ENCODE measurements at places on chromosomes 16 and 17.

DNA sequence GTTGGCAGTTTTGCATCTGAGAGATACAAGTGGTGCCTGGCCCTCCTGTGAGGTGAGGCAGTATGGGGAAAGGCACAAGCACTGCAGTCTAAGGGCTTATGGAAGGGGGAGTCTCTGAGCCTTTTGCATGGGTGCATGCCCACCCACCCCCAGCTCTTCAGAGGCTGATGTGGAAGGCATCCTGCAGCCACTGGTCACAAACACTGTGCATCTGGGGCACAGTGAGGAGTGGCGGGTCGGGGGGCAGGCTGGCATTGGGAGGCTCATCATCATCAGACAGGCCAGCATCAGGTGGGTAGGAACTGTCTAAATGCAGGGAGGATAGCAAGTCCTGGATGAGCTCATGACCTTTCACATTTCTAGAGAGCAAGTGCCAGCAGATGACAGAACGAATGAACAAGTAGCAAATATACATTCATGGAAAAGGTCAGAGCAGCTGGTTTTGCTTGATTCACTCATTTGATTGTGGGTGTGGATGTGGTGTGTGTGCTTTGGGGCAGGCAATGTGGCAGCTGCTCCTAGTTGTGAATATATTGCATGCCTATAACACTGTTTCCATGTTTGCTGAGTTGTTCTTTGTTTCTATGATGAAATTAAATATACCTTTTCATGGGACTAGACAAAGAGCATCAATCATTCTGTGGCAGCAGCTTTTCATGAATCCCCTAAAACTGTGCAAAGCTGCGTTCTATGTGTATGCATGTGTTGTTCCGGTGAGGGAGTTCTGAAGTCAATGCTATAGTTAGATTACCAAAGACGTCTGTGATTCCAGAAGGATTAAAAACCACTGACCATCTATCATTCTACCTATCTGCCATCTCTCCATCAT lies 29.2 kb downstream of the TRIM25 start:
- no peak for DNase-seq

- DNase-seq = no peak
These were observed 113.2 kb downstream of the SPECC1 start for GRCh38 chr17:20122254-20122879.

- DNase-seq = no peak
These were observed at the start of gene SEPTIN1 for GRCh38 chr16:30382111-30382881. TSS of gene SEPTIN1 (minus strand) at chr16:30382561. CDS start at chr16:30382542, 19 bp downstream.

GRCh38 chr16:89012622-89012995 lies 35.6 kb upstream of the CBFA2T3 start:
- no peak for DNase-seq

DNA sequence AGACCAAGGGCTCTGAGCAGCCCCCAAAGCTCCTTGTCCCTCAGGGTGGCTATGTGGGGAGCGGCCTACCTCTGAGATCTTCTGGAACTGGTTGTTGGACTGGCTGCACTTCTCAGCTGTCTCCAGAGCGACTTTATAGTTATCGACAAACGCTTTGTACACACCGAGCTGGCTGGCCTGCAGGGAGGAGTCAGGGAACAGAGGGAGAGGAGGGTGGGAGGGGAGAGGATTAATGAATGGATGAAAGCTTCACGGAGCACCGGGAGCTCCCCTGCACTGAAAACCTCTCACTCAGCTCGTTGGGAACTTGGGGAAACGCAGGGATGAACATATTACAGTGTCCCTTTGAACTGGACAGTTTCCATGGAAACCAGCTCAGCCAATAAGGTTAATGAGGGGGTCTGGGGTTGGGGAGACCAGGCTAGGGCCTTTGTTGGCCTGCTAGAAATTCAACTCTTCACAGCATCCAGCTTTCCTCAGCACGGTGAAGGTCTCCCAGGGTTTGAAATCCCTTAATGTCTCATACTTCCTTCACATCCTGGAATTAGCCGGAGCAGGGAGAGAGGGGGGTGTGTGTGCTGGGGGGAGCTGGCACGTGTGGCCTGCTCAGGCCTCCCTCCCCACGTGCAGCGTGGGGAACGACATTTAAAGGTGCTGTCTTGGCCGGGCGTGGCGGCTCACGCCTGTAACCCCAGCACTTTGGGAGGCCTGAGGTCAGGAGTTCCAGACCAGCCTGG lies 86.7 kb downstream of the TIMM22 start:
- no peak for DNase-seq

Data from HS-27A (cell line).